ENCODE measurements at places on chromosomes 11 and 22. TPM values are rescaled to one million over a fixed set of nuclear protein-coding genes. Genes with fewer than 3 reads are reported as not detected.

GRCh38 chr11:67398661-67399563 is 2.7 kb downstream of the PPP1CA start:
- no peak for DNase-seq

DNA sequence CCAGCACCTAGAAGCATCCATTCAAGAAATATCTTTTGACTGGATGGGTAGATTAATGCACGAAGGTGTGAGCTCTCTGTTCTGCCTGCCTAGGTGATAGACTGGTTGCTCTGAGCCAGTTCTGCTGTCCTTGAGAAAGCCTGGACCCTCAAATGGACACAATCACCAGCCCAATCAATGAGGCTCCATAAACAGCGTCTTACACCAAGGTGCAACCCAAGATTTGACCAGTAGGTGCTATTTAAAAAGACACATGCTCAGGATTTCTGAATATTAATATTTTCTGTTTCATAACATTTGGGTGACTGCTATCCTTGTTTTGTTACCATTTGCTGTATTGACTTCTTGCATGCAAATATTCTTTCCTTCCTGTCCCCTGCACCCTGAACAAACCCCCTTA is 39.0 kb downstream of the PAMR1 start:
- no peak for DNase-seq

DNA sequence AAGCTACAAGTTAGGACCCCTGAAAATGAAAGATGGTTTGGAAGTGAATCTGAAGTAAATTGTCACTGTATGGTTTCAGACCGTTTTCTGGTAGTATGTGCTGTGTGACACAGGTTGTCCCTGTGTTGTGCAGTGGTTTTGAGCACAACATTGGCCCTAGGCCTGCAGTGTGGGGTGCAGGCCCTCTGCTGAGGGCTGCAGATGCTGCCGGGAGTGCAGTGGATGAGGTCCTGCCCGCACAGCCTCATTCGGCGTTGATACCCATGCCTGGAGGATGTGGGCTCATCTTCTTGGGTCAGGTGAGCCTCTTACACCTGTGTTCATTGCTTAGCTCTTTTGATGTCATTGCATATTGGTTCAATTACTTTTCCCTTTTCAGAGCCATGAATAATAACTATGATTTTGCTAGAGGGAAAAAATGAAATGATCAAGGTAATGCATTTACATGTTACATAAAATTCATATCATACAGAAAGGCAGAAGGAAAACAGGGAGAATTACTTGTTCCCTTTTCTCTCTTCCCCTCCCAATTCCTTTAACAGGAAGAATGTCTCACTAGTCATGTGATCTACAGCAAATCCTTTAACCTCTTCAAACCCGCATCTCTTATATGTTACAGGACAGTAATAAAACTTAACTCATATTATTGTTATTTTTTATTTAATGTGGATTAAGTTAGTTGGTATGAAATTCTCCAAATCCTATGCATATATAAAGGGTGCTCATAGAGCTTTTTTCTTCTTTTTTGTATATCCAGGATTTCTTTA is 48.7 kb downstream of the PTPRJ start:
- no peak for DNase-seq

DNA sequence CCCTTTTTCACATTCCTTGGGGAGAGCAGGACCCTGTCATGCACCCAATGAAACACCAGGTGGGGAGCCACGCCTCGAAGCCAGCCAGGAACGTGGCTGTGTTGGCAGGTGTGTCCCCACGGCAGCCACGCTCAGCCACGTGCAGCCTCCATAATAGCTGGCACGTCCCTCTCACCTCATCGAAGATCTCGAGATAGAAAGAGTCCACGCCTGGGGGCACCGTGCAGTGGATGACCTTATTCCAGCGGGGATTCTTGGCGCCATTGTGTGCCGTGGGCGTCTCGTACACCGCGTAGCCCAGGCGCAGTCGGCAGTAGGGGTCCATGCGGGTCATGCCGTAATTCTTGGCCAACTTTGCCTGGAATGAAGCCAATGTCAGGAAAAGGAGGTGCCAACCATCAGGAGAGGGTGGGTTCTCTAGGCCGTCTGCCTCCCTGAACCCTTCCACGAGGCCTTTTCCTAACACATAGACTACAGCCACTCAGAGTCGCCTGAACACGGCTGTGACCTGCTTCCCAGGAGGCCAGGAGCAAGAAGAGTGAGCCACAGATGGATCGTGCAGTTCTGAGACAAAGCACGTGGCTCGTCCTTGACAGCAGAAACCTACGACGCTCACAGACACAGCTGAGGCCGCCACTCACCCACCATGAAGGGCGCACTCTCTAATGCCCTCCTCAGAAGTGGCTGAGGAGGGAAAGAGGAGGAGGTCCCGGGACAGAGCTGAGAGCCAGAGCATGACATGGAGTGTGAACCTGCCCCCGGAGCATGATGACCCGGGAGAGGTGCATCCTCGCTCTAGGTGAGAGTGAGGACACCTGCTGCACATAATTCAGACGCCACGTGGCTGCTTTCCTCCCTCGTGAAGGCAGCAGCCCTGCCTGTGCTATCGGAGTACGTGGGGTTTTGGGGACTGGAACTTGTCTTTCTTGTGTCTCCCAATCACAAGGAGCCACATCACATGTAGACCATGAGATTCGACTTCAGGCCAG is 19.1 kb downstream of the TOLLIP start:
- DNase-seq = no peak

GRCh38 chr22:33844273-33844672 is 76.0 kb downstream of the LARGE1 start:
- no peak for DNase-seq

Gene KCNJ4
- total RNA-seq = not detected
